Fibroblast of lung (primary cell): ENCODE measurements at places on chromosomes 13 and 19.

DNA sequence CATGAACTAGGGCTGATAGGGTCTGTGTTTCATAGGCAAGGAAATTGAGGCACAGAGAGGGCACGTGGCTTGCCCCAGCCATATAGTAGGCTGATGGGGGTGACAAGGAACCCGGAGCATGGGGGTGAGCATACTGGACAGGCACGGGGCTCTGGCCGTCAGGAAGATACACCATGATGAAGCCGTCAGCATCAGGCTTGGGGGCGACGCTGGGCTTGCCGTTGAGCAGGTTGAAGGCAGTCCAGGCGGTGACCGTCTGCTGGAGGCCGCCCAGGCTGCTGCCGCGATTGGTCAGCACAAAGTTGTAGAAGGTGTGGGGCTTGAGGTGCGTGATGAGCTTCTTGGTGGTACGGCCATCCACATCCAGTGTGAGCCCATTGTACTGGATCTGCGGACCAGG lies 119.7 kb downstream of the PTPRS start:
- no peak for DNase-seq

GRCh38 chr19:3494559-3494958 lies 5.9 kb downstream of the DOHH start:
- no peak for DNase-seq

- no peak for DNase-seq
These were observed 23.8 kb upstream of the TM9SF2 start for GRCh38 chr13:99477493-99477892.

DNA sequence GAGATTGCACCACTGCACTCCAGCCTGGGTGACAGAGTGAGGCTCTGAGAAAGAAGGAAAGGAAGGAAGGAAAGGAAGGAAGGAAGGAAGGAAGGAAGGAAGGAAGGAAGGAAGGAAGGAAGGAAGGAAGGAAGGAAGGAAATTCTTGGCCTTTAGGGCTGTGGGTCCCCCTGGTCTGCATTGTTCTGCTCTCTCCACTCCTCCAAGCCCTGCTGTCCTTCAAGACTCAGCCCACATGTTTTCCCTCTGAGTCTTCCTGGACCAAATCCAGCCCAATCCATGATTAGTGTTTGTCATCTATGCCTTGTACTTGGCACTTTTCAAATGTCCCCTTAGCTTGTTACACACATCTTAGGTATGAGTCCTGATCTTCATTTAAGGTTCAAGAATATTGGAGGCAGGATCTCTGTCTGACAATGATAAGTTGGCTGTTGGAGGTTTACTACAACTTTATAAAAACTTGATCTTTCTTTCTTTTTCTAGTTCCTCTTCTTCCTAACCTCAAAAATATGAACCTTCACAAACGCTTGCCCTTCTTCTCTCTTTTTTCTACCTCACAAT lies 48.8 kb upstream of the INTS6 start:
- peak; percentile 56 for DNase-seq

- DNase-seq: no peak
These were observed 3.3 kb downstream of the LYL1 start for GRCh38 chr19:13099073-13099999.

DNA sequence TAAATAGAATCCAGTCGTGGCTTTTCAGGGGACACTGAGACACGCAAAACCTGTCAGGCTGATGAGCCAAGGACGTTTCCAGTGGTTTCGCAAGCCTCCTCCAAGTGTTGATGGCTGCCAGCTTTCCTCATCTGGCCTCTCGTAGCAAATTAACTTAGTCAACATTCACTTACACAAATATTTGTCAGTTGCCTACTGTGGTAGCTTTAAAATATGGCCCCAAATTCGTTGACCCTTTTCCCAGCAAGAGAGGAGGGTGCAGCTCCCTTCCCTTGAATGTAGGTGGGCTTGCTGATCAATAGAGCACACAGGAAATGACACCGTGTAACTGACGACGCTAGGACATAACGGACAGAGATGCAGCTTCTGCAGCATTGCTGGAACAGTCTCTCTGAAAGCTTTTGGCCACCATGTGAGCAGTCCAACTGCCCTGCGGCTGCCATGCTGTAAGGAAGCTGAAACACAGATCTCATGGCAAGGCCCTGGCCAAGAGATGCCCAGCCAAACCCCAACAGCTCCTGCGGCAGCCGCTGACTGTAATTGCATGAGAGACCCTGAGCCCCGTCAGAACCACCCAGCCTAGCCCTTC lies 5.5 kb upstream of the RANBP3 start:
- DNase-seq: no peak

GRCh38 chr13:102191951-102192502 lies 209.8 kb downstream of the FGF14 start:
- peak; percentile 91 for DNase-seq

DNA sequence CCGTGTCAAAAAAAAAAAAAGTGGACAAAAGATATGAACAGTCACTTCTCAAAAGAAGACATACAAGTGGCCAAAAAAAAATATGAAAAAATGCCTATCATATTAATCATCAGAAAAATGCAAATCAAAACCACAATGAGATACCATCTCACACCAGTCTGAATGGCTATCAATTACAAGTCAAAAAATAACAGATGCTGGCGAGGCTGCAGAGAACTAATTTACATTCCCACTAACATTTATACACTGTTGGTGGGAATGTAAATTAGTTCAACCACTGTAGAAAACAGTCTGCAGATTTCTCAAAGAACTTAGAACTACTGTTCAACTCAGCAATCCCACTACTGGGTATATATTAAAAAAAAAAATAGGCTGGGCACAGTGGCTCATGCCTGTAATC lies 26.5 kb upstream of the FOXO1 start:
- DNase-seq: peak; percentile 77

GRCh38 chr19:11125994-11126685 lies 29.4 kb downstream of the SPC24 start:
- peak; percentile 78 for DNase-seq

GRCh38 chr13:44755872-44756271 lies 179.7 kb upstream of the TSC22D1 start:
- peak; percentile 25 for DNase-seq

GRCh38 chr13:78709028-78709427 lies 50.1 kb upstream of the OBI1 start:
- peak; percentile 45 for DNase-seq

DNA sequence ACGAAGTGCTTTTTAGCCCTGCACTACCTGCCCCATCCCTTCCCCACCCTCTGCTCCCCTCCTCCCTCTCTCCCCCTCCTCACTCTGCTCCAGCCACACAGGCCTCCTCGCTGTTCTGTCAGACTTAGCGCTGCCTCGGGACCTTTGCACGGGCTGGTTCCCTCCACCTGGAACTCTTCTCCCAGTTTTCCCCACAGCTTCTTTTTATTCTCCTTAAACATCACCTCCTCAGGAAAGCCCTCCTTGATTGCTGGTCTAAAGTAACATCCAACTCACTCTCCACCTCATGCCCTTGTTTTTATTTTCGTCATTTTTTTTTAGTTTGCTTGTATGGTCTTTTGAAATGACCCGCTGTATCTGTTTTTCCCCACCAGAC lies 19.6 kb upstream of the ZNRF4 start:
- no peak for DNase-seq

DNA sequence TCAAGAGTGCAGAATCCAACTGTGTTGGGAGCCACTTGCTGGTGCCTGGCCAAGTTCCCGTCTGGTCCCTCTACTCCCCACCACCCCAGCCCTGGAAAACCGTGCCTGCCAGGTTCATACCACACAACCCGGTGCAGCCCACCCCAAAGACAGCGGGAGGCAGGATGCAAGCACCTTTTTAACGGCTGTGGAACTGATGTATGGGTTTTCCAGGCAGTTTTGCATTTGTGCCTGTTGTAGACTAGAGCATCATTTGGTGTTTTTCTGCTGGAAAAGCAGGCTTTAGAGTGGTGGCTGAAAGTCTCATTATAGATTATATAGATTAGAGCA lies 13.5 kb downstream of the TFDP1 start:
- no peak for DNase-seq

DNA sequence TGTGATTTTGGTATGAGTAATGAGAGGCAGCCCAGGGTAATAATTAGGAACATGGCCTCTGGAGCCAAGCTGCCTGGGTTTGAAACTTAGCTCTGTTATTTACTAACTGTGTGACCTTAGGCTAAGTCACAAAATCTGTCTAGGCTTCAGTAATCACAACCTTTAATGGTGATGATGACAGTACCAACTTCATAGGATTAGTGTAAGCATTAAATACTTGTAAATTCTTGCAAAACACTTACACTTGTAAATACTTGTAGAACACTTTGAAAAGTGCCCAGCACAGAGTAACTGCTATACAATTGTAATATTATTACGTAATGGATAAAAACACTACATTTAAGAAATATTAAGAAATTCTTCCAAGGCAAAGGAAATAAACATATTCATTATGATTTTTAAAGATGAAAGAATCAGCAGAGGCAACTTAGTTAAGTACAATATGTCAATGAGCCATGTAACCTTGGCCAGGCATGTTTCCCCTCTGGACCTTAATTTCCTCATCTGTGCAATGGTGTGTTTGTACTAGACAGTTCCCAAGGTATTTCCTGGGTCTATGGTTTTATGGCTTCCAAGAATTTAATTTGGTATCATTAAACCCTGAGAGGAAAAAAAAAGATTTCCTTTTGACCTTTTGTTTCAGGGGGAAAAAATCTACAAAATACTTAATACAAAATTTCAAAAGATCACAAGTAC lies 628.5 kb upstream of the KLHL1 start:
- DNase-seq: no peak

- no peak for DNase-seq
These were observed 1.7 kb downstream of the FAM174C start for GRCh38 chr19:1277061-1277460.

DNA sequence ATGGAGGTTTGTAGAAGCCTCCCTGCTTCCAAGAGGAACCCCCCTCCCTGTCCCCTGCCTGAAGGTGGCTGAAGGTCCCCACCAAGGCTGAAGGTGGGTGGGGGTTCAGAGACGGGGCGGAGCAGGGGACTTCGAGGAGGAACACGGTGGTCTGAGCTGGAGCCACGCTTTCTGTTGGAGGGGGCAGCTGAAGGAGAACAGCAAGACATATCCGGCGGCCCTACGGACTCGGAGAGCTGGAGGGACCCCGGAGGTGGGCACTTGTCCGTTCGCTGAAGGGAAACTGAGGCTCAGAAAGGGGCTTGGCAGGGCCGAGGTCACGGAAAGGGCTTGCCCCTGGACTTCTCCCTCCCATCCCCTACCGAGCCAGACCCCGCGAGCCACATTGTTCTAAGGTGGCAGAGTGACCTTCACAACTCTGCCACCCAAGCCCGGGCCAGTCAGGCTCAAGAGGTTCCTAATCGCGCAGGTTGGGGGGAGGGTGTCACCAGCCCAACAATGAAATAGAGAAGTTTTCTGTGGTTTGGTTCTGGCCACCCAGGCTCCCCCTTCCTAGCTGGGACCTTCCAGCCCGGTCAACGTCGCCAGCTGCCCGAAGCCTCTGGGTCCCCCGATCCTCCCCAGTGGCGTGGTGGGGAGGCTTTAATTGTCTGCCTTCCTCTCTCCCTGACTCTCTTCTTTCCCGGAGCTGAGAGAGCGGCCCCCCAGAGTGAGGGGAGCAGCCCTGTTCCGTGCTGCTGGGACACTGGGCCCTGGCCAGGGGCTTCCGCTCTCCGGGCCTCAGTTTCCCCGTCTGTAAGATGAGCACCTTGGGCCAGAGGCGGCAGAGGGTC lies 15.5 kb upstream of the KCNN1 start:
- no peak for DNase-seq

- no peak for DNase-seq
These were observed 37.7 kb downstream of the GPR42 start for GRCh38 chr19:35408284-35409171.

GRCh38 chr19:13982773-13983172 lies 23.3 kb downstream of the RFX1 start:
- no peak for DNase-seq

DNA sequence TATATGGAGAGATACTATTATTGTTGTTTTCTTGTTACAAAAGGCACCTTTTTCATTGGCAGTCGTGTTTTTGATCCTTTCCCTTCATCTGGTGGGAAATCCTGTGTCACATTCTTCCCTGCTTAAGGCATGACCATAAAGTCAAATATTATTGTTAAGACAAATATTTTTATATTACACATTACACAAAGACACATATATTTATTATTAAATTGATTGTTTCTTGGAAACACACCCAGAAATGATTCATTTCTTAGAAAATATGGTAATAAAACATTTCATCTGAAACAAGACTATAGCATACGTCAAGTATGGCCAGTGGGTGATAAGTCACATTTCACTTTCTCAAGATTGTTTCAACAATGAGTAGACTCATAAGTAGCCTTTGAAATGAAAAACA lies 77.3 kb downstream of the KCTD12 start:
- DNase-seq: no peak

DNA sequence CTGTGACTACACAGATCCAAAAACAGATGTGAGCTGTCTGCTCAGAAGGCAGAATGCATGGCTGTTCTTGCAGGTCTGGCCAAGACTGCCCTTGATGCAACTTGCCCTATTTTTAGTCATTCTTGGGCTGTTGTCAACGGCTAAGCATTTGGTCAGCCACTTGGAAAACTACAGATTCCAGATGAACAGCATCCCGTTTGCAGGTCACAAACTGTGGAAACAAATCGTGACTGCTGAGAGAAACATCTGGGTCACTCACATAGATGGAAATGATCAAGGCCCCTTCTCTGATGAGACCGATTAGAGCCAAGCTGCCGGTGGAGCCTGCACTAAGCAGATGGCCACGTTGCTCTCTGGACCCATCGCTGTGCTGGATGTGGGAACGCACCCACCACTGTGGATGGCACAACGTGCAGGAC lies 15.4 kb upstream of the METTL21C start:
- peak; percentile 40 for DNase-seq
